ENCODE measurements at places on chromosomes 16 and 17. TPM values are rescaled to one million over a fixed set of nuclear protein-coding genes. Genes with fewer than 3 reads are reported as not detected.

DNA sequence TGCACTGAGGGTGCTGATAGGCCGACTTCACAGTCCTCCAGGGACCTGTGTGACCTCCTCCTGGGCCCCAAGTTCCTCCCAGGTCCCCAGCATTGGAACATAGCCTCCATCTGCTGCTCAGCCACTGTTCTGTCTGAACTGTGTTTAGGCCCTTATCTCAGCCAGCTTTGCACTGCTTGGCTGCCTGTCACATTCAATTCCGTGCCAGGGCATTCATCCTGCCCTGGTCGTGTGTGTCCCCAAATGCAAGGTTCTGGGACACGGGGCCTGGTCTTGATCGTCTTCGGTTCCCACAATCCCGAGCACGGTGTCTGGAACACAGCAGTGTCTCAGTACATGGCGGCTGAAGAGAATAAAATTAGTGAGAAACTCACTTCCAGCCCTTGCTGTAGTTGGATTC lies 69.9 kb upstream of the NFAT5 start:
- no peak overlapping the region for H3K4me3 ChIP-seq
- DNase-seq: no peak
- no peaks in the 10 kb centered on the region for H3K27me3 ChIP-seq
- no peak overlapping the region for H3K27ac ChIP-seq
- no peaks in the 10 kb centered on the region for H3K4me1 ChIP-seq
- no peaks in the 10 kb centered on the region for H3K36me3 ChIP-seq

DNA sequence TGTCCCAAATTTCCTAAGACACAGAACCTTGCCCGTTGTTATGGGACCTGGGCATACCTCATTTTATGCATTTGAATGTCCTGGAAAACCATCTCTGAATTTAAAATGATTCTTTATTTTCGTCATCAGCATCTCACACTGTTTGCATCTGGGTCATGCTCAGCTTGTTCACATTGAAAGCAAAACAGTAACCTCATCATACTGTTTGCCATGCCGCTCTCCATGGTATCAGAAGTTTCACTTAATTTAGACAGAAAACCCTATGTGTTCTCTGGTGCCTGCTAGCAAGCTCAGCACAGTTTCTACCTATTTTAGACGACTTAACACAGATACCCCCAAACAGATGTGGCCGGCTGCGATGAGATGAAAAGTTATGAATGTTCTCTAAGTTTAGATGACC lies 292.1 kb downstream of the SNX29 start:
- no peaks in the 10 kb centered on the region for H3K4me1 ChIP-seq
- no peak overlapping the region for H3K27ac ChIP-seq
- no peaks in the 10 kb centered on the region for H3K27me3 ChIP-seq
- no peak for DNase-seq
- H3K36me3 ChIP-seq: no peaks in the 10 kb centered on the region

- no peaks in the 10 kb centered on the region for H3K4me1 ChIP-seq
- no peak for DNase-seq
- H3K27me3 ChIP-seq: no peaks in the 10 kb centered on the region
- H3K27ac ChIP-seq: no peak overlapping the region
- no peak overlapping the region for H3K4me3 ChIP-seq
- H3K36me3 ChIP-seq: no peaks in the 10 kb centered on the region
These were observed 21.1 kb upstream of the COX10 start for GRCh38 chr17:14048169-14048568.

DNA sequence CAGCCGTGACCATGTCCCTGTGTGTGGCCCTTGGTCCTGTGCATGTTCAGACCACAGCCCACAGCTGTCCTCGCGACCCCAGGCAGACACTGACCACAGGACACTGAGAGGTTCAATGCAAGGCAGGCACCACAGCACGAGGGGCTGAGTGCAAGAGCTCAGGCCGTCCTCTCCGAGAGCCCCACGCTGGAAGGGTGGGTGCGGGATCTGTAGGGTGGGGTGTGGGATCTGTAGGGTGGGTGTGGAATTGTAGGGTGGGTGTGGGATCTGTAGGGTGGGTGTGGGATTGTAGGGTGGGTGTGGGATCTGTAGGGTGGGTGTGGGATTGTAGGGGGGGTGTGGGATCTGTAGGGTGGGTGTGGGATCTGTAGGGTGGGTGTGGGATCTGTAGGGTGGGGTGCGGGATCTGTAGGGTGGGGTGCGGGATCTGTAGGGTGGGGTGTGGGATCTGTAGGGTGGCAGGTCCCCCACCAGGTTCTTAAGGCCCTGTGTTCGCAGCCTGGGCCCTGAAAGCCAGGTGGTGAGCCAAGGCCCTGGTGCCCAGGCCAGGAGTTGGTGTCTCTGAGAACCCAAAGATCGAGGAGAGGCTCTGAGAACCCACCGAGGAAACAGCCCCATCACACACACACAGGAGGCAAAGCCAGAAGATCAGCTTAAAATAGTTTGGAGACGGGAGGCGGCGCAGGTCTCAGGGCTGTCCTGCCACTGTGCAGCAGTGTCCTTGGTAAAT lies 48.2 kb downstream of the METRNL start:
- no peaks in the 10 kb centered on the region for H3K27me3 ChIP-seq
- no peak overlapping the region for H3K4me3 ChIP-seq
- H3K4me1 ChIP-seq: no peaks in the 10 kb centered on the region
- DNase-seq: no peak
- H3K27ac ChIP-seq: no peak overlapping the region

GRCh38 chr16:65305266-65305959 lies 183.6 kb upstream of the CDH11 start:
- no peak overlapping the region for H3K4me3 ChIP-seq
- H3K36me3 ChIP-seq: no peaks in the 10 kb centered on the region
- peaks cover 3% of the 10 kb centered on the region for H3K4me1 ChIP-seq
- H3K27me3 ChIP-seq: no peaks in the 10 kb centered on the region
- no peak for DNase-seq
- H3K27ac ChIP-seq: no peak overlapping the region

DNA sequence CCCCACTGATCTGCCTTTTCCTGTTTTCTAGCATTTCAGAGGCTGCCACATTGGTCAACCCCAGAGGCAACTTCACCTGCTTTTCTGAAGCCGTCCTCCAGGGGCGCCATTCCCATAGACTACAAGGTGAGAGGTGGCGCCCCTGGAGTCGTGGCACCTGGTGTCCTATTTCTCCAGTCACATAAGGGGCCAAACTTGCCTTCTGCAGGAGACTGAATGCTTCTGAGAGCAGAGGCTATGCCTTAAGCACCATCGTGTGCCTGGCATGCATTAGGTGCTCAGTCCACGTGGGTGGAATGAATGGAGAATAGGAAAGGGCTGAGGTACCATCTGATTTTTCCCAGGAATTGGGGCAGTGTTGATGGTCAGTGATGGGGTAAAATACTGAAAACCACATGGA lies 164.8 kb downstream of the HAPSTR1 start:
- H3K27me3 ChIP-seq: no peaks in the 10 kb centered on the region
- H3K36me3 ChIP-seq: no peaks in the 10 kb centered on the region
- H3K4me3 ChIP-seq: no peak overlapping the region
- peaks cover 4% of the 10 kb centered on the region for H3K4me1 ChIP-seq
- H3K27ac ChIP-seq: no peak overlapping the region

GRCh38 chr17:68239632-68240366 lies 8.0 kb upstream of the AMZ2 start:
- H3K4me1 ChIP-seq: peaks cover 6% of the 10 kb centered on the region
- H3K4me3 ChIP-seq: no peak overlapping the region
- DNase-seq: no peak
- H3K36me3 ChIP-seq: no peaks in the 10 kb centered on the region
- no peaks in the 10 kb centered on the region for H3K27me3 ChIP-seq
- H3K27ac ChIP-seq: no peak overlapping the region

GRCh38 chr16:71249399-71249798 lies 18.9 kb upstream of the HYDIN start:
- no peaks in the 10 kb centered on the region for H3K4me1 ChIP-seq
- no peak overlapping the region for H3K27ac ChIP-seq
- no peak for DNase-seq
- H3K27me3 ChIP-seq: no peaks in the 10 kb centered on the region
- no peak overlapping the region for H3K4me3 ChIP-seq
- no peaks in the 10 kb centered on the region for H3K36me3 ChIP-seq

DNA sequence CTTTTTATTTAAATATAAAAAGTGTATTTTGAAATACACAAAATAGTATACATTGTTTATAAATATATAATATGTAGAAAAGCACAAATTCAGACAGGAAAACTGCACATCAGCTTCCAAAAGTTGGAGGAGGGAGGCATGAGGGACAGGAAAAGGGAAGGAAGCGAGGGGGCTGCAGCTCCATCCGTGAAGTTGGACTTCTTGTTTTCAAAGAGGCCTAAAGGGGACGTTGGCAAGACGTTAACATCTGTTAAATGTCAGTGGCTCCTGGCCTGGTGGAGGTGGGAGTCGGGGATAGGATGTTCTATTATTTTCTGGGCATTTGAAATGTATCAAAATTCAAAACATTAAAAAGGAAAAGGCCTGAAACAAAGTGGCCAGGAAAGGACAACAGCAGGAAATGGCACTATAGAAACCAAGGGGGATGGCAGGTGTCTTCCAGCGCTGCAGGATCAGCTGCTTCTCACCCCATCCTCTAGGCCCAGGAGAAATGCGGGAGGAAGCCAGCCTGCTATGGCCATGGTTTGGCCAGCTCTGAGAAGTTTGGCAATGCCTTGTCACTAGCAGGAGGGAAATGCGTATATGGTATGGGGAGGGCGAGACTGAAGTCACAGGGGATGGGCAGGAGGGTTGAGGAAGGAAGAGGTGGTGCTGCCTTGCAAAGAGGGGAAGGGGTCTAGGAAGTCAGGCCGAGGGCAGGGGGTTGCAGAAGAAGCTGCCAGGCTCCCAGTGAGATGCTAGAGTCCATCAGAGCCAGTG lies 6.4 kb downstream of the CMTM2 start:
- no peaks in the 10 kb centered on the region for H3K36me3 ChIP-seq
- H3K27me3 ChIP-seq: no peaks in the 10 kb centered on the region
- no peak for DNase-seq
- no peaks in the 10 kb centered on the region for H3K4me1 ChIP-seq
- no peak overlapping the region for H3K4me3 ChIP-seq

- DNase-seq: no peak
- H3K36me3 ChIP-seq: no peaks in the 10 kb centered on the region
- no peak overlapping the region for H3K4me3 ChIP-seq
- H3K4me1 ChIP-seq: peaks cover 4% of the 10 kb centered on the region
- H3K27me3 ChIP-seq: no peaks in the 10 kb centered on the region
These were observed 5.0 kb downstream of the KATNB1 start for GRCh38 chr16:57740423-57741071.

- no peak within 1 kb of the TSS for H3K27ac ChIP-seq
- DNase-seq: no peak
- peaks cover 8% of the 10 kb centered on the region for H3K4me1 ChIP-seq
- no peaks in the 10 kb centered on the region for H3K27me3 ChIP-seq
- no peaks in the 10 kb centered on the region for H3K36me3 ChIP-seq
These were observed at the start of gene GALK1 for GRCh38 chr17:75764711-75765421. TSS of gene GALK1 (minus strand) at chr17:75765192. CDS start at chr17:75765136, 56 bp downstream.

- no peaks in the 10 kb centered on the region for H3K36me3 ChIP-seq
- H3K27ac ChIP-seq: no peak overlapping the region
- H3K4me3 ChIP-seq: no peak overlapping the region
- no peak for DNase-seq
These were observed 390.6 kb downstream of the HAPSTR1 start for GRCh38 chr16:9481747-9482730.

The EPX gene
- total RNA-seq: not detected

The ARL5C gene
- not detected for total RNA-seq

The KCNAB3 gene
- 2.3 TPM for total RNA-seq

The TELO2 gene
- 66.4 TPM for total RNA-seq

The SLC5A2 gene
- 1.1 TPM for total RNA-seq

Data from H1 (cell line).